ENCODE measurements at places on chromosomes 12 and 14.

DNA sequence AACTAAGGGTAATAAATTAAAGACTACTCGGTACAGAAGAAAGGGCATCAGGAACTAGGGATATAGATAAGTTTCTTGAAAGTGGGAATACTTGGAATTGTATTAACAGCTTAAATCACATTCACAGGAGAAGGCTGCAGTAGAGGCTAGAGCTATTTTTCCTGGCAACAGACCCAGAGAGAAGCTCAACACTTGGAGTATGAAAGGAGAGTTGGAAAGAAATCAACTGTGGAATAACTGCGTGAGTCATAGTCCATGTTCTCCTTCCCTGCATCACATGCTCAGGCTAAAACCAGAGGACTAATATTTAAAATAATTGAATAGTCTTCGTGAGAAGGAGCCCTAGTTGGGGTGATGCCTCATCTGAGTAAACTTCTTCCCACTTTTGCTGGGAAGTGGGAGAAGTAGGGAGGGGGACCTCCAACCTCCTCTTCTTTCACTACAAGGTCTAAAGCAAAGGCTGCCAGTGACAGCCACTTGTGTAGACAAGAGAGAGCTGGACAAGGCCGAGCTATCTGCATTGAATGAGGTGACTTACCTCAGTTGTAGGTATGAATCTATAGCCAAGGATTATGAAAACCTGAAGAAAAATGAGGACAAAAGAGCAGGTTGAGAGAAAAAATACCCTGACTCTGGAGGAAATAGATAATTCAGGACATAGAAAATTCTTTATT lies 32.7 kb downstream of the DYRK2 start:
- DNase-seq, result no peak

DNA sequence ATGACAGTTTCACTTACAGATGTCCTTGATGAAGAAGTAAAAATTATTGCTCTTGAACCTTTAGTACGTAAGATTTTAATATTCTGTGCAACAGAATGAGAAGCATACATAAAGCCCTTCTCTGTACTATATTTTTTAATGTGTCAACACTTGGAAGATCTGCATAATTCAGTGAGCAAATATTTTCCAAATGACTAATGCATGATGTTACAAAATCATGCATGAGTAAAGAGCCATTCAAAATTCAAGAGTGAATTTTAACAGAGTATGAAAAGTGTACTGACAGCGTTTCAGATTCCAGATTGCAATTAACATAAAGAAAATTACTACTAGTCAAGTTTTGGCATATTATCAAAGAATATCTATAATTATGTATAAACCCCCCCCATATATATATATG lies 101.4 kb upstream of the BBS10 start:
- no peak for DNase-seq

DNA sequence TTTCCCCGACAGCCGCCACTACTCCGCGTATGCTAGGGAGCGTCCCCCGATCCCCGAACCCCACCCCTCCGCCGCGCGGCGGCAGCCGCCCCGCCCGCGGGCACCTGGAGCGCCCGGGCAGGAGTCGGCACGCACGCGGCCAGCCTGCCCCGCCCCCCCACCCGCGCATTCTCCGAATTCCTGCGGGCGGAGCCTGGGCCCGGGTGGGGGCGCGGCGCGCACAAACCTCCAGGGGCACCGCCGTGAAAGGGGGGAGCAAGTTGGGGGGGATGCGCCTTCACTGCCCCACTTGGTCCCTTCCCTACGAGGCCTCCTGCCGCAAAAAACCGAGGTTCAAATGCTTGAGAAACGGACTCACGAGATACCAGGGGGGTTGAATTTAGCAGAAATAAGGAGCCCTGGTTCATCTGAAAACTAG lies 1.7 kb downstream of the AJUBA start:
- DNase-seq, result peak; percentile 36

GRCh38 chr12:1131811-1132224 lies 140.8 kb downstream of the ERC1 start:
- DNase-seq, result no peak

- no peak for DNase-seq
Measured at GRCh38 chr14:69543341-69544115, 31.1 kb downstream of the CCDC177 start.

DNA sequence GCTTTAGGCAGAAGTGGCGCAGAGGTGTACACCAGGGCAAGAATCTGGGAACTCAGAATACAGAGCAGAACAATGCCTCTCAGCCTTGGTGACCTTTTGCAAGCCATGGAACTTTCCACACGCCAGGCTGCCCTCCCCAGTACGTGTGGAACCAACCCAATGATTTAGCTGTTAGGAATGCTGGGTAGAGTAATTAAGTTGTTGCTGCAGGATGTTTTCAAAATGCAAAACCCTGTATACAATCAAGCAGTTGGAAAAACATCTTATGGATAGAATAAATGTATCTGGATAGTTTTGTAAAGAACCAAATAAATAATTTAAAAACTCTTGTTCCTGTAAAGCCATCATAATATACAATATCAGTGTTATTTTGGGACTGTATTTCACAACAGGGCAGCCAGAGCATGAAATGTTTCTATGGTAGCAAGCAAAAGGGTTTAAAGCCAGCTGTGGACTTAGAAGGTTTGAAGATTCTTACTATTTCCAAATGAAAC lies 19.4 kb downstream of the PPP1R36 start:
- no peak for DNase-seq

- DNase-seq, result no peak
Measured at GRCh38 chr14:77195766-77196165, 14.2 kb downstream of the TMEM63C start.

- no peak for DNase-seq
Measured at GRCh38 chr12:95549392-95550084, 1.7 kb downstream of the USP44 start.

GRCh38 chr12:62306569-62307530 lies 46.6 kb downstream of the USP15 start:
- DNase-seq, result no peak

DNA sequence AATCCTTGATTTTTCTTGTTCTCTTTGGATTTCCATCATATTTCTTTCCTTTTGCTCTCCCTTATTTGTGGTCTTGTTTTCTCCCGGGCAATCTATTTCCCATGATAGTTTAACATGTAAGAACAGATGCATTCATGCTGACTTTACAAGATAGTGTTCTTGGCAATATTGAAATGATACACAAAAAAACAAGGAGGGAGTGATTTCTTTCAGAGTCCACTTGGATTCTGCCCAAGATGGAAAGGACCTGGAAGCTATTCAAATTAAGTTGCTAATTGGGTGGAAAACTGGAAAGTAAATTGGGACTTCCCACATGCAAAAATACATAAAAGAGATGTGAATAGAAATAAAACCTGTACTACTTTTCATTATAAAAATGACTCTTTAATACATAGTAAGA lies 14.4 kb upstream of the YARS2 start:
- no peak for DNase-seq

DNA sequence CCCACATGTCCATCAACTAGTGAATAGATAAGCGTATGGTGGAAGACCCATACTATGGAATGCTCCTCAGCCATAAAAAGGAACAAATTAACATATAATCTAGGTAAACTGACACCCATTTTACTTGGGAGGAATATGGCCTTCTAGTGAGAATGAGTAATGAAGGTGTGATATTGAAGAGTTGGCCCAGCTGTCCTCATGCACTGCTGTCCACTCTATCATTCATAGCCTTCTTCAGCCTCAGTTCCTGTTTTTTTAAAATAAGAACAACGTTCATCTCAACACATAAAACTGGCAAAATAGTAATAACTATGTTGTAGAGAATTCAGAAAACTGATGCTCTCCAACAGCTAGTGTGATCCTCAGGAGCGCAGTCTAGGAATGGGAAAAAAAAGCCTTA lies 26.5 kb upstream of the OXA1L start:
- DNase-seq, result no peak
